Stimulated activated CD8-positive, alpha-beta memory T cell treated with anti-CD3 and anti-CD28 coated beads, Interleukin-2, amount 100 ng/mL, for 1 hour (primary cell): ENCODE measurements at places on chromosomes 11 and 22.

DNA sequence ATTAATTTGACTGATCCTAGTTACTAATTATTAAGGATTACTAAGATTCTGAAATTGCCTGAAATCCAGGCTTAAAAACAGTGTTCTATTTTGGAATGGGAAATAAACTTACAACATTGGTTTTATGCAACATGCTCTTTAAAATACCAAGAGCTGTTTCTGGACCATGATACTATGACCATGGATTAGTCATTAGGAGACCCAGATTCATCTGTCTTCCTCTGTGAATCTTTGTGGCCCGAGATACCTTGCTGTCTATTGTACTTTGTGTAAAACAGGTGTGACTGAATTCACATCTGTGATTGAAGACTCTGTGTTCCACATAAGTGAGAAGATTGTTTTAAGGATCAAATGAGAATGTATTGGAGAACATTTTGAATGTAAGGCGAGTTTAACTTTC is 98.8 kb downstream of the HSD17B12 start:
- no peak for DNase-seq

GRCh38 chr11:126647735-126648134 is 292.2 kb downstream of the ST3GAL4 start:
- no peak for DNase-seq

GRCh38 chr22:47381240-47381639 is 618.8 kb downstream of the TBC1D22A start:
- DNase-seq: no peak

GRCh38 chr11:80899381-80899780 is 1458.6 kb upstream of the TENM4 start:
- DNase-seq: no peak

GRCh38 chr11:7967097-7967496 is 1.9 kb upstream of the NLRP10 start:
- DNase-seq: no peak
